Activated CD8-positive, alpha-beta memory T cell treated with anti-CD3 and anti-CD28 coated beads, Interleukin-2, amount 50 U/mL, for 48 hours (primary cell): ENCODE measurements at places on chromosomes 1 and 21.

DNA sequence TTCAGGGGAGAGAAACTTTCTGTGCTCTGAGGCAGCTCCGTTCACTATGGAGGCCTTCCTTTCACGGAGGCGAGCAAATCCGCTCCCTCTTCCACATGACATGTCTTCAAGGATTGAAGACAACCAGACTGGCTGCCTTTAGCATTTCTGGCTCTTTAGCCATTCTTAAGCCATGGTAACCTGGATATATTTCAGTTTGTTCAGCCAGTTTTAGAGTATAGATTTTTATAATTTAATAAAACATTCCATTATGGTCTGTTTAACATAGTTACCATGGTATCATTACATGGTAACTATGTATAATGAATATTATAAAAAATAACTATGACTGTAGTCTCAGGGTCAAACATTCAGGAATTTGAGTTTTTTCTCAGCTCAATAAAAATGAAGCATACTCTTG lies 54.2 kb upstream of the NFIA start:
- DNase-seq: no peak

DNA sequence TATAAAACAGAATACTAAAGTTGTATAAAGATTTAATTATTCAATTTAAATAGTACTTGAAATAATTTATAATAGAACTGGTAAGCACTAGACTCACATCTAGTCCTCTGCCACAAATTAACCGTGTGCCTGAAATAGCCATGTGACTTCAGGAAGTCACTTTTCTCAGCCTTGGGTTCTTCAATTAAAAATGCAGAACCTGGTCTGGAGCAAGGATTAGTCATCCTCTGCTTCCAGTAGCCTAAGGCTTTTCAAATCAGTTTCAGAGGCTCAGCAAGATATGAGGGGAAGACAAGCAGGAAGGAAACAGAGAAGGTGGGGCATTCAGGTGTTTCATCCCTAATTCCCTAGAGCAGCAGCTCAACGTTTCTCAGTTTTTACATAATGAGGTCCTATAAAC lies 23.0 kb downstream of the DPH5 start:
- no peak for DNase-seq

DNA sequence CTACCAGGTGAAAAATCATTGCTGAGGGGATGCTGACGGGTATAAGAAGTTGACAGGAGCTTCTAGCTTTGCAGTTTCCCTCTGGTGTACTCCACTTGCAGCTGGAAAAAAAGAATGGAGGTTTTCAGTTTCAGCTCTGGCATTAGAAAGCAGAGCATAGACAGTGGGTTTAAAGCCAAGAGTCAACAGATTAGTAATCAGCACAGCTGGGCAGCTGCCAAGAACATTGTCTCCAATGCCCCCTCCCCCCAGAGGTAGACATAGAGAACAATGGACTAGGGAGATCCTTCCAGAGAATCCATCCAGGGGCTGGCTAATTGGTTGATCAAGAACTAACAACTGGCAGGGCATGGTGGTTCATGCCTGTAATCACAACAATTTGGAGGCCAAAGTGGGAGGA lies 10.1 kb upstream of the ZBTB8B start:
- no peak for DNase-seq

GRCh38 chr1:156832434-156832833 lies 15.8 kb upstream of the SH2D2A start:
- DNase-seq: no peak

GRCh38 chr1:223140611-223141405 lies 2.2 kb downstream of the TLR5 start:
- DNase-seq: no peak

- DNase-seq: no peak
Observed at GRCh38 chr21:37244501-37245095, 22.5 kb downstream of the VPS26C start.

GRCh38 chr1:220809704-220810103 lies 23.0 kb downstream of the MTARC1 start:
- DNase-seq: no peak

DNA sequence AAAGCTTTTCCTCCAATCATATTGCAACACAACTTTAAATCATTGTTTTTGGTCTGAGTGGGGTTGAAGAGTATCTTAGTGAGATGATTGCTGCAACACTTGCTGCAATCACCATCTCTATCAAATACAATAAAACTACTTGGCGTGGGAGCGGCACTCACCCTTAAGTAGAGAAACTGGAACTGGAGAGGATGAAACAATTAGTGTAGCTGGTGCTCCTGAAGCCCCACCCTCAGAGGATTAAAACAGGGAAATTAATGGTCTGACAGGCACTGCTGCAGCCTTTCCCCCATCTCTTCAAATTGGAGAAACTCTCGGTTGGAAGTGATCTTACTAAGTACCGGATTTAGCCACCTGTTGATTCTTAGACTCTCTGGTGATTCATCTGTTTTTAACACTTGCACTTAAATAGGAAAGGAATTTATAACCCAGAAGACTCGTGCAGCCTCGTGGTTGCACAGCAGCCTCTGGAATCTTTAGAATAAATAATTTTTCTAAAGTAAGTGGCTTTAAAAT lies 80.5 kb upstream of the KIF26B start:
- DNase-seq: no peak

- DNase-seq: no peak
Observed at GRCh38 chr21:41641821-41642701, 124.8 kb downstream of the RIPK4 start.

- DNase-seq: no peak
Observed at GRCh38 chr1:54928327-54928726, 41.3 kb upstream of the DHCR24 start.

DNA sequence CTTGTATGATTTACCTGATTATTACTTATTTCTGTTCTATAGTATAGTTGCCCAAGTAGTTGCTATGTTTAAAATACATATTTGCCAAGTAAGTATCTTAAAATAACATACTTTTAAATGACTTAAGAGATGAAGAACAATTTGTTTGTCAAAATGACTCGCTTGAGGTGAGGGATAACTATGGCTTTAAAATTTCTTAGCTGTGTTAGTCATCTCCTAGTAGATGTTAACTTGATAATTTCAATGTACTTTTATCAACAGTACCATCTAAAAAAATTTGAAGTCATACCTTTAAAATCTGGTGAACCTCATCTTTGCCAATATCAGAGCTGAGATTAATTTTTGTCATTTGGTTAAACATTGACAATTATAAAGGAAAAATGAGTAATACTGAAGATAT lies 37.7 kb downstream of the ODR4 start:
- DNase-seq: no peak

DNA sequence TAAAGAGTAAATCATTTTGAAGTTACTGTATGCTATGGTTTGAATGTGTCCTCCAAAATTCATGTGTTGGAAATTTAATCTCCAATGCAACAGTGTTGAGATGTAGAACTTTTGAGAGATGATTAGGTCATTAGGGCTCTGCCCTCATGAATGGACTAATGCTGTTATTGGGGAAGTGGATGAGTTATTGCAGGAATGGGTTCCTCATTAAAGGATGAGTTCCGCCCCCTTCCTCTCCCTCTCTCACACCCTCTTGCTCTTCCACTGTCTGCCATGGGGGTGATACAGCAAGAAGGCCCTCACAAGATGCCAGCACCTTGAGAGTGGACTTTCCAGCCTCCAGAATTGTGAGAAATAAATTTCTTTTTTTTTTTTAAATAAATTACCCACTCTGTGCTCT lies 97.6 kb downstream of the ATP1A1 start:
- DNase-seq: no peak

DNA sequence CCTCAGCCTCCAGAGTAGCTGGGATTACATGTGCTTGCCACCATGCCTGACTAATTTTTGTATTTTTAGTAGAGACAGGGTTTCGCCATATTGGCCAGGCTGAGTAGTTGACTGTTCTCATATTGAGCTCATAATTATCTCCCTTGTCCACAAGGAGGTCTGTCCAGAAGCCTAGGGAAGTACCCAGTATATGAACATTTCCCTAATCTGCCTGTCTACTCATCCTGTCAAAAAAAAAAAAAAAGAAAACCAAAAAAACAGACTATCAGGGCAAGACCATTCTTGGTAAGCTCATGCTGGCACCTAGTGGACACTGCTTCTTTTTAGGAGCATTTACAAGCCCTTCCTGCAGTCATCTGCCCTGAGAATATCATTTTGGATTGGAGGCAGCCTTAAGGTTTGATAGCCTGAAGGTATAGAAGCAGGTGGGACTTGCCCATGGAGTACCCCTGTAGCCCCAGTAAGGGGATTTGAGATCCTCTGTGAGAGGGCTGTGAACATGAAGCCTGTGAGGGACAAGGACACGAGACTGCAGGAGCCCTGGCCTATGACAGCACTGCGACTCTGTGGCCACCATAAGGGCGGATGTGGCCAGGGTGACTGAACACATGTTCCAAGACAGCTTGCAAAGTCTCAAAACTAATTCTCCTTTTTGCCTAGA lies 10.8 kb upstream of the DUSP12 start:
- DNase-seq: peak; percentile 71

DNA sequence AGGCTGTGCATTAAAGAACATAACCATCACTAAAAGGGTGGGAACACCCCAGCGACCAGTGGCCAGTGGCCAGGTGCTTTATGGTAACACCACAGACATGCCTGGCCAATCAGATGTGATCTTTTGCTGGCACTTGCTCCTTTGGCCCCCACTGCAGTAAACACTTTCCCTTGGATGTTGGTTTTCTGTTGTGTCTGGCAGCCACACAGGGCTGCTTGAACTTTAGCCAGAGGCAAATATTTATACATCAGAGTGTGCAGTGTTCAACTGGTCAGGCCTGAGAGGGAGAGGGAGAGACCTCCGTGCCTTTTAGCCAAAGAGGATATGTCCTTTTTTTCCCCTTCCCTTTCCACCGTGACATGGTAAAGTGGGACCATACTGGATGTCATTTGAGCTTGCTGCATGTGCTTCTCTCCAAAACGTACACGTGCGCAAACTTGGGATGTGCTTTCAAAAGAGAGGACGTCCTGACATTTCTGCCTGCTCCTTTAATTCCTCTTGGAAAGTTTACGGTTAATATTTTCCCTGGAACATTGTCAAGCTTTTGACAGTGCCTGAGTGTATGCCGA lies 101.2 kb downstream of the NFIA start:
- no peak for DNase-seq

GRCh38 chr21:41945982-41946381 lies 7.8 kb downstream of the C2CD2 start:
- DNase-seq: no peak

DNA sequence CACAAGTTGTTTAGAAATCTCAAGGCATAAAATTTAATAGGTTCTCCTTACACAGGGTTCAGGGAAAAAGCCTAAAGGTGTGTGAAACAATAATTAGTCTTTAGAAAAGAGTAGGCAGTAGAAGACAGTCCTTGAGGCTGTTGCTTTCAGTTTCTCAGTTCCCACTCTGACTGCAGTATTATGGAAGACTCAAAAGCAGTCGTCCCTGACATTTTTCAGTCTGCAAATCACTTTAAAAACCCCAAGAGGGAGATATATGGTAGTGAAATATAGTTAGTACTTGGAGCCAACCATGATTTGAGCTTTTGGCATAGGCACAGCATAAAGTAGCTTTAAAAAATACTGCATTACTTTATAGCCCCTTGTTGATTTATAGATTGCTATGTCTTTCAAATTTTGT lies 299.7 kb downstream of the OLFM3 start:
- DNase-seq: no peak

DNA sequence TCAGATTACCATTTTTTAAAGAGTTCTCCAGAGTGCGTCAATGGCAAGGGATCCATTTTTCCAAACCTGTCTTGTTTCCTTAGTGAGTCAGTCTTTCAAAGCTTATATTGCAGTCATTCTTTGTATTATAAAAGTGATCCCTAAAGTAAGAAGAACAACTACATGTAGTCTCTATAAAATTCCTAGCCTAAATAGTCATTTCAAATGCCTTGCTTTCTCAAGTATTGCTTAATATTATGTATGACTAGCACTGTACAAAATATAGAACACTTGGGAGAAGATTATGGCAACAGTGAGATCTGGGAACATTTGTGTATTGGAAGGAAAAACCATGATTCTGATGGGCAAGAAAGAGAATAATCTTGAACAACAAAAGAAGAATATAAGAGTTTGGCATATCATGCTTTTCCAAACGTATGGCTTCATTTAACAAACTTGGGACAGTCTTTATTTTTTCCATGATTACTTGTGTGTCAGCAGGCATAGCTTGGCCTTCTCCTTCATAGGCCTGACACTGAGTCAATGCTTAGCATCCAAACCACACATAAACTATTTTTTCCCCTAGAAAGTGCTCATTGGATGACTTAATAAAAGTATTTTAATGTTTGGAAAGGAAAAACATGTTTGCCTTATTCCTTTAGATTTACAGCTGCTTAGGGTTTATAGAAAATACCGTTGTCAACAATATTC lies 547.4 kb downstream of the LTN1 start:
- DNase-seq: no peak

DNA sequence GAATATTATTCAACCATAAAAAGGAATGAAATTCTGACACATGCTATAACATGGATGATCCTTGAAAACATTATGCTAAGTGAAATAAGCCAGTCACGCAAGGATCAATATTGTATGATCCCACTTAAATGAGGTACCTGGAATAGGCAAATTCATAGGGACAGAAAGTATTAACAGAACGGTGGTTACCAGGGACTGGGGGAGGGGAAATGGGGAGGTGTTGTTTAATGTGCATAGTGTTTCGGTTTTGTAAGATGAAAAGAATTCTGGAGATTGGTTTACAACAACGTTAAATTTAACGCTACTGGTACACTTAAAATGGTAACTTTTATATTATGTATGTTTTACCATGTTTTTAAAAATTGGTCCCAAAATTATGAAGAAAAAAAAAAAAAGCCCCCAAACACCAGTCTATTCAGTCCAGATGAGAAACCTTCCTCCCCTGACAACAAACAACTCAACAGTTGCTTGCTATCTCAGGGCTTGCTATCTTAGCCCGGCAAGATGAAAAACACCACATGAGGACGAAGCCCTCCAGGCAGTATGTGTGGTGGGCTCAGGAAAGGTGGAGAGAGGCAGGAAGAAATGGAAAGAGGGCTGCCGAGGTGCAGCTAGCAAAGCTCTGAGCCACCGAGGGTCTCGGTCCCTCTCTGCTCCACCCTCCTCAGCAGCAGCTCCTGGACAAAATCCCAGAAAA lies 8.5 kb downstream of the NUAK2 start:
- DNase-seq: peak; percentile 58

GRCh38 chr21:44930543-44930981 lies 9.3 kb upstream of the SLX9 start:
- peak; percentile 75 for DNase-seq

DNA sequence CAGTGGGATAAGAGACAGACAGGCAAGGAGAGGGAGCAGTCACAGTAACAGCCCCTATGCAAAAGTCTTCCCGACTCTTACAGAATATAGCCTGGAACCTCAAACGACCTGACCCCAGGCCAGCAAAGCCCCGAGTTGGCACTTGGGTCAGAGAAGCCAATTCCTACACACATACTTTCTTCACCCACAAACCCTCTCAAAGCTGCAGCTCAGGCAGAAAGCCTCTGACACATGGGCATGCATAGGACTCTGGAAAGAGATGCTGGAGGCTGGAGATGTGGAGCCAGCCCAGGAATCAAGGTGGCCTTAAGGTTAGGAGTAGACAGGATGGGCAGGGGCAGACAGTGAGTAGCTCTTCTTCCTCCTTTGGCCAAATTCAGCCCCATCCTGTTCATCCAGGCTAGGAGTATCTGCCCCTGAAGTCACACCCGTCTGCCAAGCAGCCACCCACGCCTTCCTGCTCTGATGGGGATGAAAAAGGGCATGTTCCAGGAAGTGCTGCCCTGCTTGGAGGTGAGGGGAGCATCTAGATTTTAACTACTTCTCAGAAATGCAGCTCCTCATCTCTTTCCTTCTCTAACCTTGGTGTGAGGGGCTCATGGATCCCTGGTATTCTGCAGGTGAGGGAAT lies 7.8 kb downstream of the SLC41A1 start:
- peak; percentile 72 for DNase-seq
